ENCODE measurements at places on chromosomes 7 and 10.

DNA sequence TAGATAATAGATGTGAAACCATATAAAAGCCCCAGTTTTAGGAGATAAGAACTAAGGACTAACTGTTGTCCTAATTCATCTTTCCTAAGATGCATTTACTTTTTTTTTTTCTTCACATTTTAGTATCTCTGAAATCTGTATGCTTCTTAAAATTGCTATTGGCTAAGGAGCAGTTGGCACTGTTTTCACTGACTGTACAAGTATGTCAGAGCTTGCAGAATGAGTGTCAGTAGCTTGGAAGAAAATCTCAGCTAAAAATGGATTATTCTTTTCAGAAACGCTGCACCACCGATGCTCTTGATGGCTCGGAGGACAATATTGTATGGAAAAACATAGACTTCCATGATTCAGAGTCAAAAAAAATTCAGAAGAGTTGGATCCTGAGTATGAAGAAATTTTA is 91.1 kb upstream of the DNAJB12 start:
- no peak for DNase-seq

- DNase-seq: peak; percentile 10
These were observed 500.8 kb downstream of the AUTS2 start for GRCh38 chr7:70098905-70099672.

- no peak for DNase-seq
These were observed 35.3 kb downstream of the MTPAP start for GRCh38 chr10:30313579-30314350.

DNA sequence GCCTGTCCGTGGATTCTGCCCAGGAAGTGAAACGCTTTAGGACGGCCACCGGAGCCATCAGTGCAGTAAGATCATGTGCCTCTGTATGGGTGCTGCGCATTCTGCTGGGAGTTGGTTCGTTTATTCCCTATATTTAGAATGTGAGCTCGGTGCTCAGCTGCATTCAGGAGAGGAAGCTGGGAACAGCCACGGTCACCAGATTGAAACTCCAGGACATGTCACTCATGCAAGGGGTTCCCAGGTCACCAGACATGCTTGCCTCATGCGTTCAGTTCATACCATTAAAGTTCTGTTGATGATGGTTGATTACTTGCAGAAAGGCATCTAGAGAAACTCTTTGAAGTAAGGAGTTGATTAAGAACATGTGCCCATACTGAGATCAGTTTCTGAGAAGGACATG is 78.1 kb downstream of the TRRAP start:
- no peak for DNase-seq

DNA sequence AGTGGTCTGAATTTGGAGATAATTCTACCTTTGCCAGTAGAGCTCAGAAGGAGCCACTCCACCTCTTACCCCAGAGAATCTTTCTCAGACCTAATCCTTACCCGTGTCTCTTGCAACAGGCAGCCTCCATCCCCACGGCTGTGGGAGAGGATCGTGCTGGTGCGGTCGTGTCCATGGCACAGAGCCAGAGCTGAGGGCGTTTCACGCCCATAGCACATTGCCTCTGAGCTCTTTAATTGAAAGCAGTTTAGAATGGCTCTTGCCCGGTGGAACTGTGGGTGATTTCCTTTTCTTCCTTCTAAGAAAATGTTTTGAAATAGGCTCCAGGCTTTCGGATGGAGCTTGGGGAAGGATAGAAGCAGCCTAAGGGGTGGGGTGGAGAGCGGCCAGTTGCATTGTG is 41.5 kb downstream of the PRF1 start:
- DNase-seq: peak; percentile 25

DNA sequence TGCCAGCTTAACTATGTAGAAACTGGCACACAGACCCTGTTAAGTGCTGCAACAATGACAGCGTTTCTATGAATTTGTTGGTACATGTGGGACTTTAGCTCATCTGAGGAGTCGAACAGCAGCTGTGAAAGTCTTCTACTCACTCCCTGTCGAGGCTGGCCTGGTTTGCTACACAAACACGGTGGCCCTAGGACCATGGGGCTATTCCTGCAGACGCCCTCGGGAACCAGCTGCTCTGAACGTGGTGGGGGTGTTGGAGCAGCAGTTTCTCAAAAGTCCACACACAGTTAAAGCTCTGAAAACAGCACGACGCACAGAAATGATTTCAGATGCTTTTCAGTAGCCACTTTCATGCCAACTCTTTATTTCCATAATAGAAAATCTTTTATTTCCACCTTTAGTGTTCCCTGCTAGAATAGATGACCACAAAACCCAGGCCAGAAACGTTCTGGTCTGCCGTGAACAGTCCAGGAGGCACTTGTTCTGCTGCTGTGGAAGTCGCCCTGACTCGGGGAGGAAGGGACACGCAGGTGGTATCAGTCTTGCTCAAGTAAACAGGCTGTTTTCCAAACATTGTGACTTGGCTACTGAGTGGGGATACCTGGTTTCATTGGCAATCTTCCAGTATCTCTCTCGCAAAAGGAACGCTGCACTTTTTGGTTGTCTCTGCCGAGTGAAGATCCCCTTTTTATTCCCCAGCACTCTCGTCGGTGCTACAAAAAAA is 21.5 kb downstream of the GUSB start:
- DNase-seq: no peak

DNA sequence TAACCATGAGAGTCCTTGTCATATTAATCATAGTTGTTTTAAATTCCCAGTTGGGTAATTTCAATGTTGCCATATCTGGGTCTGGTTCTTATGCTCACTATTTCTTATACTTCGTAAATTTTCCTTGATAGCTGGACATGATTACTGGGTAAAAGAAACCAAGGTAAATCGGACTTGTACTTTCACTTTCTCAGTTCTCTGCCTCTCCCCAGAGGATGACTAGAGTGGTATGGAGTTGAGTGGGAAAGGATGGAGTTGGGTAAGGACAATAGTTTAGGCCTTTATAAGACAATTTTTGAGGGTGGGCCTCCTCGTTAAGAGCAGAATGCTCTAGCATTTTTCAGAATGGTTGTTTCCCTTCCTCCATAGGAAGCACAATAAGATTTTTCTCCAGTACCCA is 106.1 kb downstream of the CRPPA start:
- DNase-seq: no peak

GRCh38 chr10:95988702-95989101 is 54.7 kb upstream of the CCNJ start:
- no peak for DNase-seq

DNA sequence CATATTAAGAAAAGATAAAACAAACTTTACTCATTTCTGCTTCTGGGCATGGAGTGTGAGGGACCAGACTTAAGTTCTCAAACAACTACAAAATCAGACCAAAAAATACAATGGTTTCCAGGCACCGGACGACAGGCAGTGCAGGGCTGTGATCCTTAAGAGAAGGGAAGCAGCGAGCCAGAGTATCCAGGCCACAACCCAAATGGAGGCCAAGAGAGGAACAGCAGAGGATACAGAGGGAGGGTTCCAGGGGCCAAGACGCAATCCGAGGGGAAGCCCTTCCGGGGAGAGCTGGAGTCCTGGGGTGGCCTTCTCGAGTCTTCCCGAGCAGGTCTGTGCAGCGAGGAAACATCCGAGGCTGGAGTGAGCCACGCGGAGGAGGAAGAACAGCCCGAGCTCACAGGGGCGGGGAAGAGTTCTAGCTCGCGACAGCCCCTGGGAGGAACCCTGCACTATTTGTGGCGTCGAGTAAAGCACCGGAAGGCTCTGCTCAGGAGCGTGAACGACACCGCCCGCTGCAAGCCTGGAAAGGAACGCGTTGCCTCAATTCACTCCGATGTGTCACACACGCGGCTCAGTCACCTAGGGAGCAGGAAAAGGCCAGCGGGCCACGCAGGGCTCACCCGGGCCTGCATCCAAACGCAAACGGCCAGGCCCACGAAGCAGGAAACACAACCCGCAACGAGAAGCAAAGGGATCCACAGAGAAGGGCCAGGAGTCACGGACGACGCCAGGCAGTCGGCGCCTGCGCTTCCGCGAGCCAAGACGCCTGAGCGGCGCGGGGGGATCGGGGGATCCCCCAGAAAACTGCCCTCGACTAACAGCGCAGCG is 933 bp upstream of the RNF32 start:
- peak; percentile 44 for DNase-seq

- DNase-seq: peak; percentile 54
These were observed at the start of gene NACAD for GRCh38 chr7:45088821-45089340. NACAD (minus strand) TSS chr7:45088969; CDS start chr7:45088894, 75 bp downstream.

DNA sequence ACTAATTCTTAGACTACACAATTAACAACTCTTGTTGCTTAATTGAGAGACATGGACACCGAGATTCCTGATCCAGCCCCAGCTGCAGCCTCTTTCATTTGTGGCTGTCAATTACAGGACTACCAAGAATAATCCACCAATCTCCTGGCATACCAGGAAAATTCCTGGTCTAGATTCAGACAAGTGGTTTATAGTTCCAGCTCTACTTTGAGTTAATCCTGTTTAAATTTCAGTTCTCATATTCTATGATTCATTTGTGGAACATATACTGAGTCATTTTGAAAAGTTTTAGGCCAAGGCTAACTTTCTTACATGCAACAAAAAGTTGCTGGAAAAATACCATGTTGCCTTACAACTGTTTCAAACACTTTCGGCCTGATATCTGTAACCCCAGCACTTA is 253.5 kb downstream of the MAGI2 start:
- peak; percentile 53 for DNase-seq

DNA sequence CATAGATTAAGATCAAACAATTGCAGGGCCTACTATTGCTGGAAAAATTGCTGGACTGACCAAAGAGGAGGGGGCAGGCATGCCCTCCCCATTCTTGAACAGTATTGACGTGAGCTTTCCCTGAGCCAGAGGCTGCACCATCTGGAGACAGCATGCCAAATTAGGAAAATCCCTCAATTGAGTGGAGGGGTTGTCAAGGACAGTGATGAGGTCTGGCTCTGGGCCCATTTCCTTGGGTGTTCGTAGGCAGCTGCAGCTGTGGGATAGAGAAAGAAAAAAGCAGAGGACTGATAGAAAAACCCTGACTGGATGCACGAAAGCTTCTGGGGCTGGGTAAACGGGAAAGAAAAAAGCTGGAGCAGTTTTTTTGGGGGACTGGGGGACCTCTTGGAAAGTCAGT is 22.8 kb upstream of the ORC5 start:
- no peak for DNase-seq

GRCh38 chr10:130762491-130762890 is 549.0 kb downstream of the TCERG1L start:
- DNase-seq: no peak

DNA sequence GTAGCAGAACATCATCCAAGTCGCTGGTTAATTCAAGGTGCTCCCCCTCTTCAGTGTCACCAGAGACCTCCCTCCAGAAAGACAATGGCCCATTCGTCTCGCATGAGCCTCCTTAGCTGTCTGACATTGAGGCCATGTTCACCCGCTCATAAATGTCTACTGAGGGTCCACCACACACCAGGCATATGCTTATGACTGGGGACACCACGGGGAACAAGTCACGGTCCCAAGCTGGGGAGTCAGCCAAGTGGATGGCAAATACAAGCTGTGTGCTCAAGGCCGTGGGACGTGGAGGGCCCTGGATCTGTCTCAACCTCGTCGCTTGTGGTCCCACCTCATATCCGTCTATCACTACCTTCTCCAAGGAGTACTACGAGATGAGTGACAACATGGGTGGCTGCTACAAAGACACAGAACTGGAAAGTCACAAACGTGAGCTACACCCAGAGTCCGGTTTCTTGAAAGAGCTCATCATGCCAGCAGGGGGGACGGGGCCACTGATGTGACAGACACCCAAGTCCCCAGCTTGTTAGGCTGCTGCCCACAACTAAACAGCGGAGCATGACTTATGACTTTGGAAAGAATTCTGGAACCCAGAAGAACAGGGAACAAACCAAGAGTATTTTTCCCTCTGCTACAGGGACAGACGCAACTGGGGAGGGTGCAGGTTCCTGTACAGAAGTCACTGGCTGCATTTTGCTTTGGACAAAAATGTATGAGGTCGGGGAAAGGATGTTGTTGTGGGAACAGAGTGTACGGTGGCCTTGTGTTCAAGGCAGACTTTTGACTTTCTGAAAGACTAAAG is 189.6 kb downstream of the COBL start:
- no peak for DNase-seq

- DNase-seq: peak; percentile 53
These were observed 10.4 kb upstream of the FGFR2 start for GRCh38 chr10:121608469-121609190.

- DNase-seq: no peak
These were observed 37.6 kb downstream of the PRF1 start for GRCh38 chr10:70564901-70565351.

DNA sequence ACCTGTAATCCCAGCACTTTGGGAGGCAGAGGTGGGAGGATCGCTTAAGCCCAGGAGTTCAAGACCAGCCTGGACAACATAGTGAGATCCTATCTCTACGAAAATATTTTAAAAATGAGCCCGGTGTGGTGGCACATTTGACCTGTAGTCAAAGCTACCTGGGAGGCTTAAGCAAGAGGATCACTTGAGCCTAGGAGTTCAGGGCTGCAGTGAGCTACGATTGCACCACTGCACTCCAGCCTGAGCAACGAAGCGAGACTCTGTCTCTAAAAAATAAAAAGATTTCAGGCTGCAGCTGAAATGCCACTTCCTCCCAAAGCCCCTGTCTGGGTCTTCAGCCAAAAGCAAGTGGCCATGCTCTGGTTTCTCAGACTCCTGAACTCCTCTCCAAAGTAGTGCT is 38.7 kb upstream of the CARD11 start:
- no peak for DNase-seq

DNA sequence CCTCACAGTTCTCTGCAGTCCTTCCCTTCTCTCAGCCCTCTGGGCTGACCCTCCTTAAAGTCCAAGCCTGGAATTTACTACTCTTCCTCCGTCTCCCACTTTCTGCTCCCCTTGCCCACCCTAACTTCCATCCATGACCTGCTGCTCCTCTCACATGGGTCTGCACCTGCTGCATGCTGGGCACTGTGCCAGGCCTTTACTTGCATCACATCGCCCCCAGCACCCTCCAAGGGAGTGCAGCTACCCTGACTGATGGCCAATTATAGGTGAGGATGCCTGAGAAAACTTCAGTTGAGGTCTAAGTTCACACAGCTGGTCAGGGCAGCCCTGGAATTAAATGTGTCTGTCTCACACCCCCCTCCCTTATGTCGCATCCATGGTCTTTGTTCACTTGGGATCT is 53.6 kb upstream of the ZPBP start:
- DNase-seq: no peak

DNA sequence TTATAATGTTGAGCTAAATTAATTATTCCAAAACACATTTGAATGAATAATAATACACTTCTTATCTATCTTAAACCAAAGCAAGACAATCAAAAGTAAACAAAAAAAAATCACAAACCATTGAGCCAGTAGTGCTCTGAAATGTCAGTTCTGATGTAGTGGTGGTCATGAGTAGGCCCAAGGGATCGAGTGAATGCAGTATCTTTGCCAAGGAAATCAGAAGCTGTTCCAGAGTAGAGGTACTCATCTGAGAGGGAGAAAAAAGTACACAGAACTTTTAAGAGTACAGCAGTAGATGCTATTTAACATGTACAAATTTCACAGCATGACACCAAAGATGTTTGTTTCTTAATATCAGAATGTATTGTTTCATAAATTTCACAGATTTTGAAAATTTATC is 121.5 kb downstream of the SEMA3D start:
- peak; percentile 2 for DNase-seq

DNA sequence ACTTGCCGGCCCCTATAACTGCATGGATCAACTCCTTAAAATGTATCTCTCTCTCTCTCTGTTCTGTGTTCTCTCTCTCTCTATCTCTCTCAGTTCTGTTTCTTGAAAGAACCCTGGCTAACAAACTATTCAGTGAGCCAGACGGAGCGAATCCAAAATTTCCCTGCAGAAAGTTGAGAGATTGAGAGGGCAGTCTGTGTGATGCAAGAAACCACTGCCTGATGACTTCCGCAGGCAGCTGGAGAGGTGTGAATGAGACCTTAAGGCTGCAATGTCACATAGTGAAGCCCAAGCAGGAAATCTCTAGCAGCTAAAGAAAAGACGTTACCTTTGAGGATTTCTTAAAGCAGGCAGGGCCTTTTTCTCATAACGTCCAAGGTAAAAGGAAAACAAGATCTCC is 17.3 kb downstream of the FAM107B start:
- DNase-seq: no peak

Measured in GM23248 (cell line).